ENCODE measurements at places on chromosomes 3 and 15. TPM values are rescaled to one million over a fixed set of nuclear protein-coding genes. Genes with fewer than 3 reads are reported as not detected.

The ISLR2 gene
- not detected for total RNA-seq

The MRPL3 gene
- total RNA-seq: 65.2 TPM

The GOLGA6B gene
- not detected for total RNA-seq

The SRGAP3 gene
- 5.5 TPM for total RNA-seq

The PLOD2 gene
- 0.26 TPM for total RNA-seq

The MKRN2OS gene
- total RNA-seq: not detected

The PLSCR4 gene
- not detected for total RNA-seq

The DUOXA1 gene
- not detected for total RNA-seq

The OR5H1 gene
- total RNA-seq: not detected

The ZMYND10 gene
- total RNA-seq: 3.0 TPM

The RBPMS2 gene
- total RNA-seq: not detected

The ARNT2 gene
- not detected for total RNA-seq

The LRRN1 gene
- 2.1 TPM for total RNA-seq

The CASR gene
- total RNA-seq: not detected

The LRRC3B gene
- total RNA-seq: not detected
